H54 (cell line): ENCODE measurements at places on chromosomes 7 and 10.
A peak's percentile ranks its signal among the peaks of the same experiment; 100 is the strongest.

- DNase-seq: peak; percentile 80
These were observed at the start of gene TET1 for GRCh38 chr10:68560186-68560942. Gene TET1, plus strand, starts transcription at chr10:68560337. Its CDS starts 12,002 bp downstream, at chr10:68572339.

DNA sequence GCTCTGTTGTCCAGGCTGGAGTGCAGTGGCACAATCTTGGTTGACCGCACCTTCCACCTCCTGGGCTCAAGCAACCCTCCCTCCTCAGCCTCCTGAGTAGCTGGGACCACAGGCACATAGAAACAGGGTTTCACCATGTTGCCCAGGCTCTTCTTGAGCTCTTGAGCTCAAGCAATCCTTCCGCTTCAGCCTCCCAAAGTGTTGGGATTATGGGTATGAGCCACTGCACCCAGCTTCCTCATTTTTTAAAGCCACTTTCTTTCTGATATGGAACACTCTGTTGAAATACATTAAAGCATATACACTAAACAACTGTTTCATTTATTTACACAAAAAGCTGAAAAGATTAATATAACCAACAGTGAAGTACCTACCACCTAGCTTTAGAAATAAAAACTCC is 117.2 kb downstream of the CLEC2L start:
- DNase-seq: no peak

DNA sequence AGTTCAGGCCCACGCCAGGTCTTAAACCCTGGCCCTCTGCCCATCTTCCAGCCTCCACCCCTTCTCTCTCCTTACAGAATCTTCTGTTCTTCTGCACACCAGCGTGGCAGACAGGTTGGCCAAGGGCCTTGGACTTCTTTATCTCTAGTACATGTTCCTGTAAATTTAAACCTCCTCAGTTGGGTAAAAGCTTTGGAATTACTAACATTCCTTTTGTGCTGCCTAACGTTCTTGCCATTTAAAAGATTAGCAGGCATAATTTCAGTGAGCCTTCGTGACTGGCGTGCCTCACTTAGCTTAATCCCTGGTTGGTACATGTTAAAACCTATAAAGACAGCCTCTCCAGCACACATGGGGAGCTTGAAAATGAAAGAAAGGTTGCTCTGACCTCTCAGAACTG is 192.2 kb downstream of the CUX1 start:
- DNase-seq: no peak

DNA sequence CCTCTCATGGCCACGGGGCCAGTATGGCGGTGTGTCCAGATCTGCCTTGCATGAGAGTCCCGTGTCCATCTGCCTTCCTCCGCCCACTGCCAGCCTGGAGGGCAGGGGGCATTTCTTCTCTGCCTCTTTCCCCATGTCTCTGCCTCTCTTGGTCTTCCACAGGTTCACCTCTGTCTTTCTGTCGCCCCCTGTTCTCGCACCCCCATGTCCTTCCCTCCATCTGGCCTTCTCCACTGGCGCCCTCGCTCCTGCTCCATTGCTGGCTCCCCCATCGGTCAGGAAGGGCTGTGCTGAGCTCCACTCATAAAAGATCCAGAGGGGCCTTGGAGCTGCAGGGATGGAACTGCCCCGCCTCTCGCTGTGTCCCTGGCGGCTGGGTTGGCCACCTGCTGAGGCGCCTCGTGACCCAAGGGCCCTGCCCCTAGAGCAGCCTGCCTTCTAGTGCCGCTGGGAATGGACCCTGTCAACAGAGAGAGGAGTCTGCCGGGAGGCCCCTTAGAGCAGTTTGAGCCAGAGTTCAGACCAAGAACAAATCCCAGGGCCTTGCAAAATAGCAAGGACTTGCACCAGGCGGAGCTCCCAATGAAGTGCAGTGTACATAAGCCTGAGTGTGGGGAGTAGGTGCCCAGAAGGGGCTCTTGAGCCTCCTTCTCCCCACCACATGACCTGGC is 42.0 kb downstream of the GOLGA7B start:
- DNase-seq: no peak

GRCh38 chr7:45267262-45267661 is 109.7 kb downstream of the RAMP3 start:
- no peak for DNase-seq

DNA sequence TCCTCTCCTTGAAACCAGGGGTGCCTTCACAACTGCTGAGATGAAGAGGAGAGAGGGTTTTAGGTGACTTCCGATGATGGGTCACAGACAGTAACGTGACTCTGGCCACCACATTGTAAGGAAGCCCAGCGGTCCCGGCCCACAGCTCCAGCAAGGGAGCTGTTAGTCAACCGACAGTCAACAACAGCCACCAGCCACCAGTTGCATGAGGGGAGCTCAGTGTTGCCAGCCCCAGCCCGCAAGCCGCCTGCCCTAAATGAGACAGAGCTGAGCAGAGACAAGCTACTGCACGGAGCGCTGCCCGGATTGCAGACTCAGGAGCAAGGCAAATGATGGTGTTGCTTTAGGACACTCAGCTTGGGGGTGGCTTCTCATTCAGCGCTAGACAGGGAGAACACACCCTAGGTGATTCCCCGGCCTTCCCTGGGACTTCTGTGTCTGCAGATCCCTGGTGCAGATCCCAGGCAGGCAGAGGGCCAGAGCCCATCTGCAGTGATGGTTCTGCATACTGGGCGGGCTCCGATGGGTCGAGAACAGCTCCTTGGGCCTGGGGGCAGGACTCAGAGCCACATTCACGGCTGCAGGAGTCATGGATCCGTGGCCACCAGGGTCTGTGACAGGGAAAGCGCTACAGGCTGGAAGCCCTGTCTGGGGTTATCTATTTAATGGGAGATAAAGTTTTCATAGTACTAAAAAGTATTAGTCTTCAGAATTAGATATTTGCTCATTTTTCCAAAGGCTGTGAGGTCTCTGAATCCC is 14.3 kb upstream of the RET start:
- DNase-seq: no peak

DNA sequence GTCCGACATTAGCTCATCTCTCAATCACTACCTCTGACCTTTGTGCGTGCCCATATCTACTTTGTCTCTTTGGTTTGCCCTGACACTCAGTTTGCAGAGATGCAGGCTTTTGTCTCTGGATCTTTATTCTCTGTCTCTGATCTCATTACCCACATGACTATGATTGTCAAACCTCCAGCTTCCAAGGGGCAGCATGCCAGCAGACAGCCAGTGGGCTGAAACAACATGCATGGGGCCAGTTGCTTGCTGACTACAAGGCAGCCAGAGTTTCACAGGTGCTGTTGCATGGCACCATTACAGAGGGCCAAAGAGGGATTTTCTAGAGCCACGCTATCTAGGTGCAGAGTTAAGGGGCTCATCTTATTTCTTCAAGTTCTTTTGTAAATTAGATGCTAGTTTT is 146.2 kb downstream of the SPAG6 start:
- no peak for DNase-seq

GRCh38 chr10:81865581-81865980 is 9.4 kb upstream of the NRG3 start:
- no peak for DNase-seq

DNA sequence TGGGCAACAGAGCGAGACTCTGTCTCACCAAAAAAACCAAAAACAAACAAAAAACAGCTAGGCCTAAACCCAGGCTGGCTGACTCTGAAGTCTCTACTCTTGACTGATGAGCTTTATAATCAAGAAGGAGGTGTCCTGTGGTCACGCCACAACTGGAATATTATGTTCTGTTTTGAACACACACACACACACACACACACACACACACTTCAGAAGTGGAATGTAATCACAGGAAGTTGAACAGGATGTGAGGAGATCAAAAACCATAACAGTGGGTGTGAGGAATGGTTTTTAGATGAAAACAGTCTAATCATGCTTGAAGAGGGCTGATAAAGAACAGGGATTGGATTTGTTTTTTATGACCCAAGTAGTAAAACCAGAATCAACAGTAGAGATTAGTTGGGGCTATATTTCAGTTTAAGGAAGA is 51.1 kb upstream of the IL6 start:
- DNase-seq: no peak

GRCh38 chr10:5234106-5234860 is 37.6 kb downstream of the AKR1C4 start:
- DNase-seq: no peak

- no peak for DNase-seq
These were observed 108.1 kb downstream of the EEPD1 start for GRCh38 chr7:36261019-36261754.

DNA sequence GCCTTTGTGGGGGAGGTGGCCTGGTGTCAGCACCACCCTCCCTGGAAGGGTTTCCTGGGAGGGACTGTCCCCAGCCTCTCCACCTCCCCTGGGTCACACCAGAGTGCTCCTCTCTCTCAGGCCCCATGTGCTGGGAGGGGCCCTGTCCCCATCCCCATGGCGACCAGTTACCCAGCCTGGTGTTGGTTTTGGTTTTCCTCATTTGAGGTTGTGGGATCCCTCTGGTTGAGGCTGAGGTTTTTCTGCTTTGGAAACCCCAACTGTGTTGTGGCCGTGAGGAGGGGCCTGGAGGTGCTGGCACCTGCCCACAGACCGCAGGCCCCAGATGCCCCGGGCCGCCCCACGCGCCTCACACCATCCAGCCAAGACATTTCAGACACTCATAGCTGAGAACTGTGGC is 106.3 kb downstream of the GRK5 start:
- no peak for DNase-seq

DNA sequence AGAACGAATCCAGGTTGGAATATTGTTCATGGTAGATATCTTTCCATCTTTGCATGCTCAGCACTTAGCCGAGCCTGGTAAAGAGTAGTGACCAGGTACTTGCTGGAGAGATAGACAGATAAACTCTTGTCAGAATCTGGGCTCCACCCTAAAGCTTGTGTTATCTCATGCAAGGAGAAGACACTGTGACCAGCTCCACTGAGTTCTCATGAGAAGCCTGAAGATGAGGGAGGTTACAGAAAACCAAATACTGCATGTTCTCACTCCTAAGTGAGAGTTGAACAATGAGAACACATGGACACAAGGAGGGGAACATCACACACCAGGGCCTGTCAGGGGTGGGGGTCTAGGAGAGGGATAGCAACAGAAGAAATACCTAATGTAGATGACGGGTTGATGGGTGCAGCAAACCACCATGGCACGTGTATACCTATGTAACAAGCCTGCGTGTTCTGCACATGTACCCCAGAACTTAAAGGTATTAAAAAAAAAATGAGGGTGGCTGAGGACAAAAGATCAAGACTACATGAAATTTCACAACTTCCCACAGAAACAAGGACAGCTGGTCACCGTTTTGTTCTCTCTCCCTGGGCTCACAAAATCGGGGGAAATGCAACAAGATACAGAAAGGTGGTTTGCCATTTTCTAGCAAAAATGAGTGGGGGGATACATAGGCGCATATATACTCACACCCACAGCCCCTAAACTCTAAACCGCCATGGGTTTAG is 17.4 kb downstream of the DLG5 start:
- DNase-seq: no peak

DNA sequence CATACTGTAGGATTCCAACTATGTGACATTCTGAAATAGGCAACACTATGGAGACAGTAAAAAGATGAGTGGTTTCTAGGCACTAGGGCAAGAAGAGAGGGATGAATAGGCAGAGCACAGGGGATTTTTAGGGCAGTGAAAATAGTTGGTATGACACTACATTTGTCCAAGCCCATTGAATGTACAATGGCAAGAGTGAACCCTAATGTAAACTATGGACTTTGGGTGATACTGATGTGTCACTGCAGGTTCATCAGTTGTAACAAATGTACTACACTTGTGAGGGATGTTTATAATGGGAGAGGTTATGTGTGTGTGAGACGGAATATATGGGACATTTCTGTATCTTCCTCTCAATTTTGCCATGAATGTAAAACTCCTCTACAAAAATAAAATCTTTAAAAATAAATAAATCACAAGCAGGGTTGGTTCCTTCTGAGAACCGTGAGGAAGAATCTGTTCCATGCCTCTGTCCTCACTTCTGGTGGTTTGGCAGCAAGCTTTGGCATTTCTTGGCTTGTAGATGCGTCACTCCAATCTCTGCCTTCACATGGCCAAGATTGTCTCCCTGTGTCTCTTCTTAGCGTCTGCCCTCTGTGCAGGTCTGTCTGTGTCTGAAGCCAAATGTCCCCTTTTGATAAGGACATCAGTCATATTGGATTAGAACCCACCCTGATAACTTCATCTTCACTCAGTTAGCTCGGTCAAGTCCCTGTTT is 83.1 kb upstream of the AGBL3 start:
- no peak for DNase-seq

- DNase-seq: no peak
These were observed 390.3 kb upstream of the GALNT17 start for GRCh38 chr7:70741666-70742065.

DNA sequence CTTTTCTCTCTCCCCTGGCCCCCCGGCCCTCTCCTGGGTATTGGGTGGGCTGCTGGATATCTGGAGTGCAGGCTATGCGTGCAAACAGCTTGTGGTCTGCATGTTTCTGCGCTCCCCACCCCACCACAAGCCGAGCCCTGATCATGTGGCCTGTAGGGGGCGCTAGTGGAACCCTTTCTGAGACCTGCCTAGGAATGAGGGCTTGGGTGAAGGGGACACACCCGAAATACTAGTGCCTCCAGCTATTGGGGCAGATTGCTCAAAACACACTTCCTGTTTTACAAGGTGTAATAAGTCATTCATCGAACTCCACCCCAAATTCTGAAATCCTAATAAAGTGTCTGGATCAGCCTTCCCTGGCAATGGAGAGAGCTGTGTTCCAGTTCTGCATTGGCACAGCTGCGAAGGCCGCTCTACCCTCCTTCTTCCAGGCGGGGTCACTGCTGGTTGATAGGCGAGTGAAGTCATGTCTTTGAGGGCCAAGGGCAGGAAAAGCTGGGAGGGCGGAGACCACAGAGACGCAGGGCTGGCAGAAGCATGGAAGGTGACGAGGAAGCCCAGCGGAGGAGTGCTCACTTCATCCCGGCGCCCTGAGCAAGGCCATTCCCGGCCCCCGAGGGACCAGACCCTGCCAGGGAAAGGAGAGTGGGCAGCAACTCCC is 19.8 kb upstream of the PRRT4 start:
- no peak for DNase-seq

DNA sequence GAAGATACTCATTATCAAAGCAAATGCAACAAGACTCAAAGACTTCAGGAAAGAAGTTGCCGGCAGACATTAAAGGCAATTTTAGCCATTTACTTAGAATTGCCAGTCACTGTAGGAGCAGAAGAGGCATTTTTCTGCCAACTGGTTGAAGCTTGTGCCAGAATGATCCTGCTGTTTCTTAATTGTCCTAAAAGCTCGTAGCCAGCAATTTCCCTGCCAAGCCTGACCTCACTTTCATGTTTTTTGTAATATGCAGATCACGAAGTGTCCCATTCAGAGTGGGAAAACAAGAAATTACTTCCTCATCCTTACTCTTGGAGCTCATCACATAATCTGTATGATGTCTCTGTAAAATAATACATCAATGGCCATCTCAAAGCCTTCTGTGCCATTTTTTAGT is 130.9 kb upstream of the ANKRD1 start:
- DNase-seq: no peak

DNA sequence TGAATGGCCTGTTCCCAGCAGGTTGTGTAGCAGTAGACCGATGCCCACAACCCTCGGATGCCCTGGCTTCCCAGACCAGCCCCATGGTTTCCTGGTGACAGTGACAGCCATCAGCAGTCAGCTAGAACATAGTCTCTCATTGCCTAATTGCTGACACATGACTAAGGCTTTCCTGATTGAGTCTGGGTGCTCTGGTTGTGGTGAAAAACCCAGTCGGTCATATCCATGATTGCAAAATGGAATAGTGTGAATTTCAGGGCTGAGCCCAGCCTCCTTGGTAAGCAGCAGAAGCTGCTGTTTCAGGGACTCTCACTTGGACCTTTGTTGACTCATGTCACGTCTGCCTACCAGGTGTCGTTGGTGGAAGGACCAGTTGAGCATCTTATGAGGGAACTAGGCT is 36.6 kb downstream of the POR start:
- no peak for DNase-seq

GRCh38 chr10:24153031-24153430 is 55.9 kb upstream of the KIAA1217 start:
- no peak for DNase-seq

GRCh38 chr7:94056796-94057207 is 52.6 kb upstream of the BET1 start:
- no peak for DNase-seq
